ENCODE measurements at places on chromosomes 12 and 14.

DNA sequence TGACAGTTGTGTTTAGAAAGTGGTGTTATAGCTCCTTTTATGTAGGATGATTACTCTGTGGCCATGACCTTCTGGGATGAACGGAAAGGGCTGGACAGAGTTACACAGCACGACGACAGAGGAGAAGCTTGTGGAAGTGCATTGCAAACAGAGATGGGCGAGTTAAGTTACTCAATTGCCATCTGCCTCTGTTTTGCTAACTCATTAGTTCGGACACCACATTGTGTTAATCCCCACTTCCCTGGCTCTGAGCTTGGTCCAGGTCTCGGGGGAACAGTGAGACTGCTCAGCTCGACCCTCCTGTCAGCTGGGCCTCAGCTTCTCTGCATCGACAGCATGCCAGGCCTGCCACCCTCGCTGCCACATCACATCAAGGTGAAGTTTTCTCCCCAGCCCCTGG, 408.0 kb downstream of the ZFP36L1 start:
- no peak for DNase-seq

GRCh38 chr14:91284791-91285548, 40.5 kb upstream of the GPR68 start:
- no peak for DNase-seq

DNA sequence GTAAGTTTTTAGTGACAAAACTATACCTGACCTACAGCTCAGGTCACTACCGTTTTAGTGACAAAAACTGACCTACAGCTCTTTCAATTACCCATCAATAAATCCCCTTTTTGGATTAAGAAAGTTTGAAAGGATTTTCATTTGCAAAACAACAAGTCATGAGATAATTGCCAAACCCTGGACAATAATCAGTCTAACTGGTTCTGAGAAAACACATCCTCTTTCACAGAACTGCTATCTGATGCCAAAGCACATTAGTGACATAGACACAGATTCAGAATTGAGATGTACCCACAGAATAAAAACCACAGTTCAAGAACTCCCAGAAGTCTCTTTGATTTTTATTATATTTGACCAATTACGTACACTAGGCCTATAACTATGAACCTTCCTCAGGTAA, 126.0 kb upstream of the COCH start:
- DNase-seq, result no peak

DNA sequence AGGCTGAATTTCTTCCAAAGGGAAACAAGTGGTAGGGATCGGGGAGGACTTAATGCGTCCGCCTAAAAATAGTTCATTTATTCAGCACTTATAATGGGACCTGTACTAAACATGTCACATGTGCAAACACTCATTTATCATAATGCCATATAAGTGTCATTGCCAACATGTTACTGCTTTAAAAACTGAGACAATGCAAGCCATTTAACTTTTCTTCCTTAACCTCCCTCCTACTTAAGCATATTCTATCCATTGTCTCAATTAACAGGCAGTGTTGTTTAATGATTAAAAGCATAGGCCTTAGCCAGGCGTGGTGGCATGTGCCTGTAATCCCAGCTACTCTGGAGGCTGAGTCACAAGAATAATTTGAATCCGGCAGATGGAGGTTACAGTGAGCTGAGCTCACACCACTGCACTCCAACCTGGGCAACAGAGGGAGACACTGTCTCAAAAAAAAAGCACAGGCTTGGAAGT, 13.5 kb upstream of the SCFD1 start:
- no peak for DNase-seq

DNA sequence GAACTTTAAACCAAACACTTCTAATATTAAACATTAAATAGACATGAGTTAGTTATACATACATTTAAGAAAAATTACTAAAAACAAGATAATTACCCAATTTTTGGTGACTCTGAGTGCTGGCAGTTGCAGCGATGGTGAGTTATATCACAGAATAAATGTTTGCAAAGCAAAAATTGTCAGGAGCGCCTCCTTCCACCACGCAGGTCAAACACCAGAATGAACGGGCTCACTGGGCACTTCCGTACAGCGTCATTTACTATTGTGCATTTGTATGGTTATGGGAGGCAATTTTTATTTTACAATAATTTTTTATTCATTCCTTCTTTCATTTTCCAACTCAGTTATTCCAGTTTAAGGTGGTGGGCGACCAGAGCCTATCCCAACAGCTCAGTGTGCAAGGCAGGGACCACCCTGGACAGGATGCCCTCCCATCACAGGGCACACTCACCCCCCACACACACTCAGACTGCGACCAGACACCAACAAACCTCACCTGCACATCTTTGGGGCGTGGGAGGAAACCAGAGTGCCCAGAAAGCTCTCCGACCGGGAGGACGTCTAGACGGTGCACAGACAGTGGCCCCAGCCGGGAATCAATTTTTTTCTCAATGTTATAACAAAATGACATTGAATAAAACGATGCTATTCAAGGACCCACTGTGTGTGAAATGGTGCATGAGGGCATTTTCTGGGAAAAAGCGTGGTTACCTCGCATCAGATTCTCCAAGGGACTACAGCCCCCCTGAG, 67.2 kb downstream of the TESC start:
- no peak for DNase-seq

DNA sequence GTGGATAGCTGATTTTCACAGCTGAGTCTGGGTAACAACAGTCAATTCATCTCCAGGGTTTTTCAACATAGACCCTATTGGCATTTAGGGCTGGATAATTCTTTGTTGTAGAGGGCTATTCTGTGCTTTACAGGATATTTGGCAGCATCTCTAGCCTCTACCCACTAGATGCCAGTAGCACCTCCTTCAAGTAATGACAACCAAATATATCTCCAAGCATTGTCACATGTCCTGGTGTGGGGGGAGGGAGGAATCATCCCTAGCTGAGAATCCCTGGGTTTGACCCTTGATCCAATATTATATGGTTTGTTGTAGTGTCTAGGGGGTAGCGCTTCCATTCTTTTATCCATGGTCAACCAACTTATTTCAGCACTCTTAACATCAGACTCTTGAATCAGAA, 157.2 kb downstream of the ANO4 start:
- DNase-seq, result no peak

- no peak for DNase-seq
Observed at GRCh38 chr12:70556179-70556869, 80.9 kb downstream of the PTPRB start.

DNA sequence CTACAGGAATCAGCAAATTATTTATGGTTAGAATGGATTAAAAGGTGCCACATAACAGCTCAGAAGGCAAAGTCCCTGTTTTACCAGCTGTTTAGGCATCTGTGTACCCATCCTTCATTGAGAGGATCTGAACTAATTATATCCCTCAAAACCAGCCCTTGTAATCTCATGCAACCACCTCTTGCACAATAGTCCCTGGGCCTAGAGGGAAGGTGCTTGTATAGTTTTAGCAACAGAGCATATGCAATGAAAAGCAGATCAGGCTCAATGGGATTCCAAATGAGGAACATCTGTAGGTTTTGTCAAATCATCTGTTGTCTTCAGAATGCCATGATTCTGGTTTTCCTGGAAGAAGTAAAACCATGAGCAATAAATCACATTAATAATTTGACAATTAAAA, 26.0 kb upstream of the GLIPR1L2 start:
- no peak for DNase-seq

- no peak for DNase-seq
Observed at GRCh38 chr14:89485264-89485663, 68.2 kb upstream of the FOXN3 start.

DNA sequence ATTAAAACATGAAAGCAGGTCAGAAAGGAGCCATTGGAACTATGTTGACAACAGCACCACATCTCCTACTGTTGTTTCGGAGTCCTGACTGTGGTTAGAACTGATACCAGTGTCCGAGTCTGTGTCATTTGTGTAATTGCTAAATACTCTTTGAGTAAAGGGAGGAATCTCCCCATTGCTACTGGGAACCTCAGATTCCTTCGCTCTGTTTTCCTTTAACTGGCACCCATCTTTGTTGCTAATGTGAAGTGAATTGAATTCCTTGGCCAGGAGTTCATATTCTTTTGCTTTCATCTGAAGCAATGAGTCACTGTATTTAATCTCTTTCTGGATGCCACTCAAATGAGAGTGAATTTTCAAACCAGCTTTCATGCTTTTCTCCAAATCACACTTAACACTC, 31.5 kb downstream of the RASSF9 start:
- no peak for DNase-seq

- no peak for DNase-seq
Observed at GRCh38 chr14:72275242-72275641, 343.0 kb downstream of the RGS6 start.
